ENCODE measurements at places on chromosomes 11 and 22. TPM values are rescaled to one million over a fixed set of nuclear protein-coding genes. Genes with fewer than 3 reads are reported as not detected.

The SEC14L2 gene
- 7.4 TPM for total RNA-seq

The PATE2 gene
- total RNA-seq, result 0.53 TPM

DNA sequence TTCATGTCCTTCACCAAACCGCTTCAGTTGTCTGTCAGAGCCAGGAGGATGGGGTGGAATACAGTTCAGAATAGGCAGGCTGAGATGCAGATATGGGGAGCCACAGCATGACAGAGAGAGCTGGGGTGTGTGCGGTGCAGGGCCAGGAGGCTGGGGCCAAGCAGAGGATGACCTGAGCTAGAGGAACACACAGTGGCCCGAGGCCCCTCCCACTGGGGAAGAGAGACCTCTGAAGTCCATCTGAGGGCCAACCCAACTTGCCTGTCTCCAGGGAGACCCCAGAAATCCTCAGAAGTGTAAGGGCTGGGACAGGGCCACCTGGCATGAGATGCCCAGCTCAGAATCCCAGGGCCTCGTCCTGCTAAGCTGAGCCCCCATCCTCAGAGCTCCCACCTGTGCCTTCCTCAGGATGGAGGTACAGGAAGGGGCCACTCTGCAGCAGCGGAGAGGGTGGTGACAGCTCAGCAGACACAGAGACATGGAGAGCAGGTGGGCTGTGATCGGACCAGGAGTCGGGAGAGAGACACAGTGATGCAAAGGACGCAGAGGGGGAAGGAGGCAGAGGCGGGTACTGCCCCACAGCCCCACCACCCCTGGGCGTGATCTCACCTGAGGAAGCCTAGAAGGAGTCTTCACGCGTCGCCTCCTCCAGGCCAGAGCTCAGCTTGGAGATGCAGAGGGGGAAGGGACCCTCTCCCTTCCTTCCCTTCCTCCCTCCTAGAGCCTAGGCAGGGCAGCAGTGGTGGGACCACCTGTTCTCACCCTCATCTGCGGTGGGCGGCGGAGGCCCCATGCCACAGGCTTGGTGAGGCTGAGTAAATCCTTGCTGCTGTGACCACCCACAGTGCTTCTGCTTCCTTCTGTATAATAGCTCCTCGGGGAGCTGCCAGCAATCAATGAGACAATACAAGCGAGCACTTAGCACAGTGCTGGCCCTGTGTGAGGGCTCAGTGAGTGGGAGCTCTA is 9.1 kb upstream of the TUB start:
- no peak for DNase-seq

- DNase-seq, result no peak
These were observed 213.8 kb downstream of the DSCAML1 start for GRCh38 chr11:117583063-117583801.

The CHORDC1 gene
- 32.0 TPM for total RNA-seq

GRCh38 chr11:67167719-67168118 is 48.7 kb downstream of the KDM2A start:
- DNase-seq, result no peak

GRCh38 chr11:8697054-8697453 is 14.5 kb downstream of the RPL27A start:
- DNase-seq, result no peak

The TIGD3 gene
- total RNA-seq, result 0.88 TPM

All from SK-MEL-5 (cell line).